Activated CD8-positive, alpha-beta T cell treated with anti-CD3 and anti-CD28 coated beads for 36 hours (primary cell): ENCODE measurements at places on chromosomes 6 and 20. TPM values are rescaled to one million over a fixed set of nuclear protein-coding genes. Genes with fewer than 3 reads are reported as not detected.
A peak's percentile ranks its signal among the peaks of the same experiment; 100 is the strongest.

DNA sequence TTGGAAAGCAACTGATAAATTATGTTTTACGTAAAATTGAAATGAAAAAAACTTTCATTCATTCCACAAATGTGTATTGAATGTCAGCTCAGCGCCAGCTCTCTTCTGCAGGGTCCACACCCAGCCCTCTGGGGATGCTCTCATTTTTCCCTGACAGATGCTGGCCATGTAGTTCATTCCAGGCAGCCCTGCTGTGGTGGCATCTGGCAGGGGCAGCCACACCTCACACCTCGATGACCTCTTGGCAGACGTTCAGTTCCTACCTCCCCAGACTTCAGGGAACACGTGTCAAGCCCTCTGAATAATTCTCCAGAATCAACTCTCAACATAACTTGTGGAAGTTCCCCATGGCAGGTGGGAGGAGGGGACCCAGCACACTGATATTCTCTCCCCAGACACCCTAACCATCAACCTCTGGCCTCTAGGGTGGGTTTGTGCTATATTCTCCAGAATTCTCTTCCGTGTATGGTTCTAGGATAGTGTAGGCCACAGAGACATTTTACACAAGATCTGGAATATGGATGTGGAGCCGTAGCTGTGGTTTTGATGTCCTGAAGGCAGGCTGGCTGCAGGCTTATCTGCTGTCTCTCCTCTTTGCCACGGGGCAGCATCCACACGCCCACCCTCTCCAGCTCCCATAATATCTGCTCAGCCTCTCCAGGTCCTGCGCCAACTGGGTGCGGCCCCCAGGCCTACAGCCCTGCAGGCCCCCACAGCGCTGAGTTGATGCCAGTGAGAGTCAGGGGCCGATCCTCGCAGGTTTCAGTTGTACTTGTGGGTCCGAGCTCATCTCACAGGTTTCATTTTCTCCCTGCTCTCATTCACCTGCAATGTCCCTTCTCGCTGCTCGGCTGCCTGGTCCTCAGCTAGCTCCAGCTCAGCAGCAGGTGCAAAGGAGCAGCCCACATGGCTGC lies 175.8 kb upstream of the ARID1B start:
- DNase-seq: no peak

- DNase-seq: no peak
Observed at GRCh38 chr20:38771621-38772020, 23.4 kb downstream of the ACTR5 start.

- DNase-seq: no peak
Observed at GRCh38 chr6:15793288-15793687, 130.5 kb upstream of the DTNBP1 start.

Gene STMND1
- not detected for total RNA-seq

DNA sequence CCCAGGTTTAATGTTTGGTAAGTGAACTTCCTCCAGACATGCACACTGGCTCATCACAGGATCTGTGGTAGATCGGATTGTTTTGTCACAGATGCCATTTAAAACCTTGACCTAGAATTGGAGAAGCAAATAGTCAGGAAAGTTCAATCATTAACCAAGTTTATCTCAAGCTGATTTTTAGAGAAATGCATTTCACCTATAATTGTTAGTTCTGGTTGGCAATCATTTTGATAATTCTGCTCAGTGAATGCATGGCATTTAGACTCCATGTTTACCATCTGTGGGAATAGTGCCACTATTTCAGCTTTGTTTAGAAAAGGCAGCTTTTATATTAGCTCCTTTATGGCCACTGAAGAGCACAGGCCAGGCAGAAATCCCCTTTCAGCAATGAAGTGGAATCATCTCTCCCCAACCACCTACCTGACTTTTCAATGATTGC lies 73.9 kb upstream of the IPCEF1 start:
- DNase-seq: no peak

DNA sequence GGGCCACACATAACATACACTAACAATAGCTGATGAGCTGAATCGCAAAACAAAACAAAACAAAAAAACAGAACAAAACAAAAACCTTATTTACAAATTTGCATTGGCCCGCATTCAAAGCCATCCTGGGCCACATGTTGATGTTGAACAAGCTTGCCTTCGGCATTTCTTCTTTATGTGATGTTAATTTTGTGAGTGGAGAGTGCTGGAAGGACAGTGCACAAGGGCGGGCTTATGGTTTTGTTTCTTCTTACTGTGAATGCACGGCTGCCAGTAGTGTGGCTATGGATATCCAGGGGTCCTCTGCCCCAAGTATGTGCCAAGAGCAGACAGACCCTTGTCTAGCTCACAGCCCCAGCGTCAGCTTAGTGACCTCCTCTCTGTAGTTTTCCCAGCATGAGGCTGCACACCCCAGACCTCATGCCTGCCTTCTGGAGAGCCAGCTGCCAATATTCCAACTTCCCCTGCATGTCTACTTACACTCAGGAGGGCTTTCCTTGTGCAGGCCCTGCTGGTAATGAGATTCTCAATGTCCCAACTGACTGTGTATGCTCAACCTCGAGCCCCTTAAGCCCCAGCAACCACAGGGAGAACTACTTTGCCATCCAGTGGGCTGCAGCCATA lies 24.9 kb downstream of the ZNF292 start:
- DNase-seq: no peak

Gene ZBP1
- total RNA-seq: 0.11 TPM

DNA sequence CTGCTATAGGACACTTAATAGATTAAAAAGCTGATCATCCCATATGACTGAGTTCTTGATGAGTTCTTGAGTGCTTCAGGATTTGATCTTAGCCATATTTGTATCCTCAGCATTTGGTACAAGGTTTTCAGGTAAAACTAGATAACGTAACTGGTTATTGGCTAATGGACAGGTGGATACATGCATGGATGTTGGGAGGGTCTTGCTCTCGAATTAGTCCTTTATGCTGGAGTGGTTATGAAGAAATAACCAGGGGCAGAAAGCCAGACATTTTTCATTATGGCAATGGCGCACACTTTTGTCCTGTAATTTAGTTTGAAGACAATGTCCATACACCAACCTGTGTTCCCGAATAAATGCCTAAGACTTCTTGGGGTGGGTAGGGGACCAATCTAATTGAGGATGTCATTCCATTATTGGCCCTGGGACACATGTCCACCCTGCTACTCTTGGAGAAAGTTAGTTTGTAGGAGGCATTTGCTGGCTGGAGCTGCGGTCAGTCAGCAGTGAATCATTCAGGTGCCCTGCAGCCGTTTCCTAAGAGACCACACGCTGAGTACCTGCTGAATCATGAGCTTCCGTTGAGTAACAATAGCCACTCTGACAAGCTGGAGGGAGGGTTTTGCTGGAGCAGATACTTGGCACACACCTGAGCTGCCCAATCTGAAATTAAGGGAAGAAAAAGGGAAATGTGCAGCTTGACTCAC lies 194.4 kb downstream of the FOXA2 start:
- DNase-seq: no peak

Gene UNC5CL
- 2.6 TPM for total RNA-seq

Gene PRDM13
- total RNA-seq: not detected

GRCh38 chr6:11364971-11365397 lies 132.5 kb upstream of the NEDD9 start:
- no peak for DNase-seq

- peak; percentile 12 for DNase-seq
Observed at GRCh38 chr6:4936681-4937041, 67.2 kb downstream of the RPP40 start.

DNA sequence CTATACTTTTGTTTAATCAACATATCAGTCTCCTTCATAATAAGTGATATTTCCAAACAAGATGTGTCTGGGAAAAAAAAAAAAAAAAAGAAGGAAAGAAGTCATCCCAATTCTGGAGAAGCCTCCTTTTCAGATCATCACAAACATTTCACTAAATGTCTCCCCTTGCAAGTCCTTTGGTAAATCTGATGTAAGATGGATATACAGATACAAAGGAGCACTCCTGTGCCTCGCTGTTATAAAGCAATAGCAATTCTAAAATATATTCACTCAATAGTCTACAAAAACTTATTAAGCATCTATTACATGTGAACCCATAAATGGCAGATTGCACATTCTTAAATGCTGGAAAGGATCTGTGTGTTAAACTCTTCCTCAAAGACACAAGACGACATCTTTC lies 17.4 kb downstream of the STAU1 start:
- DNase-seq: no peak

DNA sequence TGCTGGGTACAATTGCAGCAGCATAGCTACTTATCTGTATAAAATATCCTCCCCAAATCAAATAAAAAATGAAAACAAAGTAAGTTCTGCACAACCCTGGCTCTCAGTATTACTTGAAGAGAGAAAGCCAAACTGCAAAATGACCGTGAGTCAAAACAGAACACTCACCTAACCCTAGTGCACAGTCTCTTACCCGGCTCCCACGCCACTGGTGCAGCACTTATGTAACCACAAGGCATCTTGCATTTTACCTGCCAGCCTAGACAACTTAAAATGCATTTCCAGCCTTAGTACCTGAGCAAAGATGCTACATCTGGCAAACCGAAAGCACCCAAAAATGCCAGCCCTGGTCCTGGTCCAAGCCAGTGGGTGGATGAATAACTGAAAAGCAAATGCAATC lies 12.4 kb upstream of the SIRPB1 start:
- peak; percentile 73 for DNase-seq

DNA sequence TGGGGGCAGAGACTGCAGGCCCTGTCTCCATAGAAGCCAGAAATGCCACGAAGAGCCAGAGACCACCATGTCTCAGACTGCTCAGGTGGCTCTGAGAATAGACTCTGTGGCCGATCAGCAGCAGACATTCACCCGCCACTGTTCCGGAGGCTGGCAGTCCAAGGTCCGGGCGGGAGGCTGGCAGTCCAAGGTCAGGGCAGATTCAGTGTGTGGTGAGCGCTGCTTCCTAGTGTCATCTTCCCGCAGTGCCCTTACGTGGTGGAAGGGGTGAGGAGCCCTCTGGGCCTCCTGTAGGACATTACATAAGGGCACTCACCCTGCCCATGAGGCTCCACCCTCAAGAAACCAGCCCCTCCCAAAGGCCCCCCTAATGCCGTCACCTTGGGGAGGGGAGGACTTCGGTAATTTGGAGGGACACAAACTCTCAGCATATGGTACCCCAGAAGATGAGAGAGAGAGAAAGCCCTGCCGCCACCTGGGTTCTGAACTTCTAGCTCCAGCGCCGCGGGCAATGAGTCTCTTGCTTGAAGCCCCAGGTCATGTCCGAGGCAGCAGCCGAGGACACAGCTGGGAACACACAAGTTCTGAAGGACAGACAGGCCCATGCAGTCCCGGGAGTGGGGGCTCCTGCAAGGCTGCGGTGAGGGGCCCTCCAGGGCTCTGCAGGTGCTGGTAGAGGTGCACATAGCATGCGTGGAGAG lies 36.4 kb downstream of the DACT2 start:
- no peak for DNase-seq

DNA sequence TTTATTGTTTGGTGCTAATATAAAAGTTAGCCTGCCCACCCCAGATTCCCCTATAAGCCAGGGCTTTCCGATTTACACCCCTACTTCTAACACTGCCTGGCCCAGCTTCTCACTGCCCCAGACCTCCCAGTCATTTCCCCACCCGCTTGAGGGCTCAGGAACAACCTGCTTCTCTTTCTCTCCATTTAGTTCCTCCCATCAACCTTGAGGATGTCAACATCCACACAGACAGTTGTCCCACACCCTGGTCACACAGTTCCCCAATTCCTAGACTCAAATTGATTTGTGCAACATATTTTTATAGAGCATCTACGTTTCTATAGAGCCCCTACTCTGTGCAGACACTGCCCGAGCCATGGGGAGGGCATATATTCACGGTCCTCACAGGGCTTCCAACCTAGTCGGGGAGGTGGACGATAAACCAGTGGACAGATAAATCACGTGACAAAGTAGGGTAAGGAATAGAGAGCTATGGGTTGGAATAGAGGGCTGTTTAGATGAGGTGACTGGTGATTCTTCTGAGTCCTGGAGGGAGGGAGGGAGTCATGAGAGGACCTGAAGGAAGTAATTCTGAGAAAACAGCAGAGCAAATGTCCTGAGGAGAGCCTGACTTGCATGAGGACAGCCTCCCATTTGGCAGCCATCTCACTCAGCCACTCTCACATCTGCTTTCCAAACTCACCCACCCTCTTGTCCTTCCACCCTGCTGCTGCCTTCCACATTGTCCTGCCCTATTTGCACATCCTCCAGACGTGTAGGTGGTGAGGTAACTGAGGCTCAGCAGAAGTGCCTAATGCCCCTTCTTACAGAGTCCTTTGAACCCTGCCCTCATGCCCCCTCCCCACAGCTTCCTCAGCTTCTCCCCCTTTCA lies 6.3 kb downstream of the GABRR2 start:
- no peak for DNase-seq

Gene PLG
- total RNA-seq: not detected

GRCh38 chr20:44435630-44436335 lies 39.9 kb upstream of the TTPAL start:
- DNase-seq: no peak

DNA sequence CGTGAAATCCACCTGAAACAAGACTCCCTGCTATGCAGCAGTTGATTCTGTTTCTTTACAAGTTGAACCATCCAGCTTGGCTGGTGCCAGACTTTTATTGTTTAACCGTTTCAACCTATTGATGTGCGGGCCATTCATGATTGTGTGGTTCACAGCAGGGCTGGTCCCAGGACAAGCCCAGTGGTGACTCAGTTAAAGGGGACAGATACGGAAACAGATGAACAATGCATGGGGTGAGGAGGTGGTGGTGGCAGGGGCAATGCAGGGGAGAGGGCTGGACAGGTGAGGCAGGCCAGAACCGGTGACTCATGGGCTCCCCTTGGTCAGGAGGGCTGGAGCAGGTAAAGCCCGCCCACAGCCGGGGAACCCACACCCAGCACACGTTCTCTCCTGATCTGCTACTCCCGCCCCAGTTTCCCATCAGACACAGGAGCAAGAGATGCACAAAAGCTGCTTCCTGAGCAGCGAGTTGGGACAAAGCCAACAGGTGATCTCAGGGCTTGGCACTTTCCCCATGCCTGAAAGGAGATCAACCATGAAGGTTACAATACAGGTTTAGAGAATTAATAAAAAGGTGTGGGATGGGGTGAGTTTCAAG lies 232.2 kb downstream of the LY86 start:
- no peak for DNase-seq

GRCh38 chr20:50885068-50885467 lies 46.2 kb downstream of the ADNP start:
- DNase-seq: no peak

- DNase-seq: no peak
Observed at GRCh38 chr6:154096834-154097233, 57.8 kb downstream of the OPRM1 start.

Gene FAM162B
- total RNA-seq: not detected

Gene KCNS1
- total RNA-seq: 0.38 TPM

DNA sequence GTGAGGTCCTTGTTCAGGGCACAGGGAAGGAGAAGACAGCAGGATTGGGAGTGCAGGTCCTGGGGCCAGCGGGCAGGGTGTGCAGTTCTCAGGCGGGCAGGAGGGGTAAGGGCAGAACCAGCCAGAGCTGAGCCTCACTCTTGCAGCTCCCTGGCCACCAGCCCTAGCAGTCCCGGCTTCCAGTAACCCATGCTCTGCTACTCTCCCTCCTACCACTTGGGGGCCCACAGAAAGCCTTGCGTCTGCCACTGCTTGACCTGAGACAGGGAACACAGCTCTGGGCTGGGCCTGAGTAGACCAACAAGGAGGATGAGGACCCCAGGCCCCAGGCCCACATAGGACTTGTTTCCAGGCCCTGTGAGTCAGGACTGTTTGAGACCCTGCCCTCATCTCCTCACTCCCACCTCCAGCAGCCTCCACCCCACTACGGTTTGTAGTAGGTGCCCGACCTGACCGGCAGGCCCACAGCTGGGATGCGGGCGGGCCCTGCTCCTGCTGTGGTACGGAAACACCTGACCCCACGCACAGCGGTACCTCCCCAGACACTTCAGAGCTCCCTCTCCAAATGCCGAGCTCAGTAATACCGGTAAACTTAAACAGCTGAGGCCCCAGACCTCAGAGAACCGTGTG lies 39.2 kb downstream of the KCNK5 start:
- DNase-seq: peak; percentile 37
